ENCODE measurements at places on chromosomes 5 and 9.

GRCh38 chr5:10854506-10855277 lies 93.7 kb upstream of the DAP start:
- no peak for DNase-seq

- DNase-seq, result no peak
Observed at GRCh38 chr9:15735083-15735857, 182.4 kb downstream of the CCDC171 start.

DNA sequence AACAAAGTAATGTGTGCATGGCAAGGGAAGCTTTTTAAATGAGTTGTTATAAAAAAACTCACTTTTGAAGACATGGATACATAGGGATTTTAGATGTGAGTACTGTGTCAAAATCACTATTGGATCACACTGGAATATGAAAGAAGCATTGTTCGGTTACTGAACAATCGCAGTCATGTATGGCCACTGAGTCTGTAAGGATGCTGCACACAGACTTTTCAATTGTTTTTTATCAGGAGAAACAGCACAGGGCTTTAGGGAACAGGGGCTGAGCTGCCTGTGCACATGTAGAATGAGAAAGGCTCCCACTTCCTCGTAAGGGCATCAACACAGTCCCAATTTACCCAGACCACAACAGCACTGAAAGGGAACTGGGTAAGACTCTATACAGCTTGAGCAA lies 1333.9 kb upstream of the DMAC1 start:
- DNase-seq, result no peak

- no peak for DNase-seq
Observed at GRCh38 chr5:124754206-124754927, 7.9 kb upstream of the ZNF608 start.

- DNase-seq, result no peak
Observed at GRCh38 chr9:18294229-18294628, 179.7 kb upstream of the ADAMTSL1 start.

DNA sequence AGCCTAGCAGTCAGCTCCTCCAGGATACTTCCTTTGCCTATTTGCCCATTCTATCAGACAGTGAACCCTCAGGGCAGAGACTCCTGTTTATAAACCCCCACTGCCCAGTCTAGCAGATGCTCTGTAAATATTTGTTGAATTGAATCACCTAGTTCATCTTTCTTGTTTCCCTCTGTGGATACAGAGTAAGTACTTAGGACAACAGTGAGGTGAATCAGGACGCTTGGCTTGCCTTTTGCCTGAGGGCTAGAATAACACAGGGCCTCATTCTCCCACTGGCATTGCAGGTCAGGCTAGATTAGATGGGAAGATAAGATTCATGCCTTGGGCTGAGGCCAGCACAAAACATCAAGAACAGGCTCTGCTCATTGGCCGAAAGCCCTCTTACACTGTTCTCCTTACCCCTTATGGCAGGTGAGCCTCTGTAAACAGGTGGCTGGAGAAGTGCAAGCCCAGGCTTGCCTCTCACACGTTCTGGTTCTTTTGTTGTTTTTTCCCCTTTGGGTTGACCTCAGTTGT lies 22.2 kb downstream of the TNFSF8 start:
- DNase-seq, result no peak

DNA sequence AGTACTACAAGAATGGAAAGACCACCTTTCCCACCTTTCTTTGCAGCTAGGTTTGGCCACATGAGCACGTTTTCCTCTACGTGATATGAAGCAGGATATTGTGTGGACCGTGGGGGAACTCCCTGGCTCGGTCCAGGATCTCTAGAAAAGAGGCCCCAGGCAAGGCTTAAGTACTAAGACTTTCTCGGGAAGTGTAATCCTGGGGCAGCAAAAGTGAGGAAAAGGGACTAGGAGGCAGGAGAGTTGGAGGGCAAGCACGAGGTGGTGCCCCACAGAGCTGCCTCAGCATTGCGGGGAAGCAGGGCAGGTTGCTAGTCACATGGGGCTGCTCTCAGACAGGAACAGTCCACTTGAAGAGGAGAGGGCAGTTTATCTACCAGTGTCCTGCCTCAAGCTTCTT lies 235.1 kb downstream of the GADD45G start:
- DNase-seq, result no peak

GRCh38 chr5:151947931-151948608 lies 23.4 kb upstream of the GLRA1 start:
- DNase-seq, result no peak

- no peak for DNase-seq
Observed at GRCh38 chr5:169511708-169512107, 71.9 kb upstream of the SPDL1 start.

DNA sequence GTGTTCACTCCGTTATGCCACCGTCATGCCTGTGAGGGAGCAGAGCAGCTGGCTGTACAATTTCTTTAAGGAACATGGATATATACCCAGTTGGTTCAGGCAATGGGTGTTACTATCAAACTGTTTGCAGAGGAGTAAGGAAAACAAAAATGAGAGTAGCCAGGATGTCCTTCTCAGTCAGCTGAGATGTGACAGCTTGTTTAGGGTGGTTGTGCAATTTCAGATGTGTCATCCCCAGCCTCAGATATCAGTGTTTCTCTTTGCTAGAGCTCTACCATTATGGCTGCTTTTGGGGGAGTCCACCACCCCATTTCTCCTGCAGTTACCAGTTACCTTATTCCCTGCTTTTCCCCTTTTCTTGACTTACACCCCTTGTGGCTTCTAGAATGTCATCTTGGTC lies 135.2 kb upstream of the SLC24A2 start:
- DNase-seq, result no peak

DNA sequence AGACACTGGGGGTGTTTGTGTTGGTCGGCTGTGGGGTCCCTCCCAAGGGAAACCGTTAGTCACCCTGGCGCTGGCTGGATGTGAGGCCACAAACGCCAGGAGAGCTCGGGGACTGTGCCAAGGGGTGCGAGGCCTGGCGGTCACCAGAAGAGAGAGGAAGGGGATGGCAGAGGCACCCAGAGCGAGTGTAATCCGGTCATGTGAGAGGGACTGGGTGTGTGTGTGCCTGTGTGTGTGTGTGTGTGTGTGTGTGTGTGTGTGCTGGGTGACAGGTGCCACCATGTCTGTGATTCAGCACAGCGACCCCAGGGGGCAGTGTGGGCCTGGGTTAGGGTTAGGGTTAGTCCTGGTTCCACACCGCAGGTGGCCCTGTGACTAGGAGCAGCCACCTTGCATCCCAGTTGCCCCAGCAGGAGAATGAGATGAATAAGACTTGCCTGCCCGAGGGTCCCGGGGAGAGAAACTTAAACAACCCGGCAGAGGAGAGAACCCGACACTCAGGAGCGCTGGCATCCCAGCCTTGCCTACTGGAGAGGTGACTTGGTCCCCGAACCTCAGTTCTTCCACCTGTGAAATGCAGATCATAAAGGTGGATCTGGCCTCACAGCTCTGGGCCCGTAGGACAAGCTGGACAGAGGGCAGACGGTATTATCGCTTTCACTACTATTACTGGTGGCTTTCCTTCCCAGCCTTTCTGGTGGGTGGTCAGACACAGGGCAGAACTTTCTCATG lies 1.4 kb upstream of the ADAMTSL2 start:
- DNase-seq, result peak; percentile 58

- DNase-seq, result no peak
Observed at GRCh38 chr5:54363669-54364068, 53.3 kb upstream of the ARL15 start.

GRCh38 chr5:101995585-101995984 lies 300.5 kb downstream of the SLCO4C1 start:
- no peak for DNase-seq

DNA sequence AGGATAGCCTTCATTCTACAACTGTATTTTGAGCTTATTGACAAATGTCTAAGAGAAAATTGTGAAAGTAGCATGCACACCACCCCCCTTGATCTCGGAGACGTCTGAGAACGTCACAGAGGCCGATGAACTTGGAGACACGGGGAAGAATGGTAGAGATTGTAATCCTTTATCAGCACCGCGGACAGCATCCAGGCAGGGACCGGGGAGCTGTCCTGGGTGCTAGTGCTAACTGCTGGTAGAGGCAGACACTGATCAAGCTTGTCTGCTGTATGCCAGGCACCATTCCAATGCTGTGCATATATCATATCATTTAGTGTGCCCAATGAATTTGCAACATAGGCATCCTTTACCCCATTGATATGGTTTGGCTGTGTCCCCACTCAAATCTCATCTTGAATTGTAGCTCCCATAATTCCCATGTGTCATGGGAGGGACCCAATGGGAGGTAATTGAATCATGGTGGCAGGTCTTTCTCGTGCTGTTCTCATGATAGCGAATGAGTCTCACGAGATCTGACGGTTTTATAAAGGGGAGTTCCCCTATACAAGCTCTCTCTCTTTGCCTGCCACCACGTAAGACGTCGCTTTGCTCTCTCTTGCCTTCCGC lies 98.8 kb downstream of the LHX2 start:
- DNase-seq, result peak; percentile 21

- DNase-seq, result peak; percentile 3
Observed at GRCh38 chr5:72138943-72139521, 31.8 kb downstream of the MAP1B start.

GRCh38 chr5:56143373-56143714 lies 89.8 kb downstream of the ANKRD55 start:
- DNase-seq, result no peak

GRCh38 chr5:144011388-144011787 lies 159.1 kb downstream of the YIPF5 start:
- DNase-seq, result no peak

- no peak for DNase-seq
Observed at GRCh38 chr9:113186137-113186755, 34.8 kb downstream of the FKBP15 start.

GRCh38 chr5:105739732-105740131 lies 1931.0 kb downstream of the EFNA5 start:
- DNase-seq, result no peak

DNA sequence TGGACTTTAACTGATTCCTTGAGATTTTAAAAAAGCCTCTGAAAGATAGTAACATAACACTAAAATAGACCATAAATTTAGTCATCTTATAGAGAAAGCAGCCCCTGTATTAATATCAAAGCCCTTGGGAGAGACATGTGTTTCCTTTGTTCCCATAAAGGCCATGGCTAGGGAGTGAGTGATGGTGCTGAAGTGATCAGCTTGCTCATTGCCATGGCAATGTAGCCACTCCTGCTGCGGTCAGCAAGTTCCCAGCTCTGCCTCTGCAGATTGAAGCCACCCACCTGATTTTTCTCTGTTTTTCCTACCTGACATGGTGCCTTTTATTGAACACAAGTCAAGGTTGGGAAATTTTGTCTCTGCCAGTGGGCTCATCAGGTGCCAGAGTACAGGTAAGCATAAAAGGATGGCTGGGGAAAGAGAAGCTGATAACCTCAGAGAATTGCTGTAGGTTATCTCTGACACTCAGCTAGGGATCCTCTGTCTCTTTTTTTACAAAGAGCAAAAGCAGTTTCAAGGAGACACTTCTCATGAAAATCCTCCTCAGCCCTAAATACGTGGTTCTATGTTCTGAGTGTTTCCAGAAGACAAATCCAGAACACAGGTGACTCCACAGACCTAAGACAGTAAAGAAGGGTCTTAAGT lies 296.3 kb upstream of the NMUR2 start:
- no peak for DNase-seq

DNA sequence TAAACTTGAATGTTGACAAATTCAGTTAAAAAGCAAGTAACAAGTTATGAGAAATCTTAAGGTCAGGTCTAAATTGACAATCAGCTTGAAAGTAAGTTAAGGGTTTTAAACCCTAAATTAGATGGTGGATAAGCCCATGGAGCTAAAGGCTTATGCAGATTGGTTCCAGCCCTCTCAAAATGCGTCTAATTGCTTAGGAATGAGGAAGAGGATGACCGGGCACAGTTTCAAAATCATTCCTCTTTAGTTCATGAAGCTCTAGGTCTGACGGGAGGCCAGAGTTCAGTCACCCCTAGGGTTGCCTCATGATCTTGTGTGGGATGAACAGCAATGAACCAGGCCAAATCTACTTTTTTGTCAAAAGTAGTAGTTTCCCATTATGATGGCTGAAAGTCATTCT lies 75.4 kb downstream of the SLC38A9 start:
- no peak for DNase-seq

DNA sequence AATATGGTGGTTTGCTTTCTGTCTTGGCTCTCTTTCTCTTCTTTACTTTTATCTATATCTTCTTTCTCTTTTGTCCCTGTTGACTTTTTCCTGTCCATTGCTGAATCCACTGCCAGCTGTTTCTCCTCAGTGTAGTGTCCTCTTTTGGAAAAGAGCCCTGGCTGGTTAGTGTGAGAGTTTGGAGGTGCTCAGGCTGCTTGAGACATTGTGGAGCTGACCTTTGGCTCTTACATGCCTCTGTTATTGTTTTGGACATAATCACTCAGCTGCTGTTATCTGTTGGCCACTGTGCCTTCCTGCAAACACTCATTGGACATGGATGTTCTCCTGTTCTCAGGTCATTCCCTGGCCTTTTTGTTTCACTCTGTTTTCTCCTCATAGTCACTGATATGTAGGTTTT lies 295.4 kb upstream of the RIOK2 start:
- DNase-seq, result no peak

DNA sequence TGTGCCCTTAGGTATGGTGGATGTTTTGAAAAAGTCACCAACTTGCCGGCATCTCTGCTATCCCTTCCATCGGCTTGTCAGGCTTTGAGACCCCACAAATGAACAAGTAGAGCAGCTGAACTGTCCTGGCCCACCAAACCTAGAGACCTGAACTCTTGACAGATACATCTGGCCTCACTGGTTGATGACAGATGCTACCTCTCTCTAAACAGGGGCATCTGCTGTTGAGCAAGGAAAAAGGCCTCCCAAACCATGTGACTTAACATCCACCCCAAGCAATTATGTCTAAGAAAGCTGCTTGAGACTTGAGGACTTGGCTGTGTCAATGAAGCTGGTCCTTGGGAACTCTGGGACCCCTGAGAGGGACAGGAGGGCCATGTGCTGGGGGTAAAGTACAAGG lies 2.3 kb downstream of the CCNI2 start:
- DNase-seq, result no peak

- DNase-seq, result no peak
Observed at GRCh38 chr9:4714266-4715016, 26.6 kb downstream of the AK3 start.

DNA sequence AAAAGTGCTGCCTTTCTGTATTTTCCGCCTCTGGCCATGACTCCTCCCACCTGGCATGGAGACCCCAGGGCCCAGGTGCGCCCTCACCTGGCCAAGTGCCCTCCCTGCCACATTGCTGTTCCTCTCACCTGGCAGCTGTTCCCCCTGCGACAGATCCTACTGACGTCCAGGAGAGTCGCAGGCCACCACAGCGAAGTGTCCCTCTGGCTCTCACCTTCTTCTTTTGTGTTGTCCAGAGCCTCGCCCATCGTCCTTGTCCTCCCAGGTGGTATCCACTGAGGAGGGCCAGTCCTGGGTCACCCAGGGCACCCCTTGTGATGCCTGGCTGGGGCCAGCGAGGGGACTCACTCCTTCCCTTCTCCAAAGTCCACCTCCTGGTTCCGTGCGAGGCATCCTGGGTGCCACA lies 2.6 kb downstream of the NKD2 start:
- peak; percentile 42 for DNase-seq

- DNase-seq, result no peak
Observed at GRCh38 chr5:163565492-163565891, 60.1 kb downstream of the MAT2B start.

- no peak for DNase-seq
Observed at GRCh38 chr5:160287378-160288051, 24.8 kb downstream of the CCNJL start.

- DNase-seq, result no peak
Observed at GRCh38 chr9:37983381-37984067, 79.6 kb upstream of the SLC25A51 start.
